Amygdala (tissue), 56 donors: ENCODE measurements at places on chromosomes 12 and 14.
A peak's percentile ranks its signal among the peaks of the same experiment; 100 is the strongest.

- no peak for DNase-seq
Measured at GRCh38 chr12:120237360-120238171, 28.0 kb downstream of the PXN start.

- DNase-seq, result no peak
Measured at GRCh38 chr12:50213439-50213838, 46.3 kb upstream of the CERS5 start.

DNA sequence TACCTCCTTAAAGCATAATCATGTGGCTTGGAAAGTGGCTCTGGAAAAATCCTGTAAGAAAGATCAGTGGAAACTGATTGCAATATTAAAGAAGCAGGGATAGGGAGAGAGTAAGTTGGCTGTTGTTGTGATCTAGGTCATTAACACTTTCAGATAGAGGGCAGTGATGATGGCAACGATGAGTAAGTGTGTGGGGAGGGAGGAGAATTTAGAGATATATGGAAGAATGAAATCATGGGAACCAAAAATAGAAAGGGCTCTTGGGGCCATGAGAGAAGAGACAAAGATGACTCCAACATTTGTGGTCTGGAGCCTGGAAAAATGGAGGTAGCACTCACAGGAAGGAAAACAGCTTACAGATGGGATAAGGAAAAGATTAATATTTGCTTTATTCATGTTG is 23.3 kb downstream of the SNRPF start:
- DNase-seq, result no peak

- DNase-seq, result no peak
Measured at GRCh38 chr14:31414190-31414833, 6.0 kb downstream of the HEATR5A start.

- DNase-seq, result no peak
Measured at GRCh38 chr12:50458606-50459005, 46.2 kb upstream of the DIP2B start.

DNA sequence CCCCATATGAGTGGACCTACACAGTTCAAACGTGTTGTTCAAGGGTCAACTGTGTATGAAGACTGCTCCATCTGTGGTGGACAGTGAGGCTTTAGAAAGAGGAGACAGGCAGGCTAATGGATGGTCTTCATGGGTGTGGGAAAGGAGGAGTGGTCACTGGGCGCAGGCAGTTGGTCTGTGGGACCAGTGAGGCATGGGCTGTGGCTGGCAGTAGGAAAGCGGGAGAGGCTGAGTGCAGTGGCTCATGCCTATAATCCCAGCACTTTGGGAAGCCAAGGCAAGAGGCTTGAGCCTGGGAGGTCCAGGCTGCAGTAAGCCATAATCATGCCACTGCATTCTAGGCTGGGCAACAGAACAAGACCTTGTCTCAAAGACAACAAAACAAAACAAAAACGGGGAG is 2.0 kb upstream of the NR4A1 start:
- DNase-seq, result no peak

DNA sequence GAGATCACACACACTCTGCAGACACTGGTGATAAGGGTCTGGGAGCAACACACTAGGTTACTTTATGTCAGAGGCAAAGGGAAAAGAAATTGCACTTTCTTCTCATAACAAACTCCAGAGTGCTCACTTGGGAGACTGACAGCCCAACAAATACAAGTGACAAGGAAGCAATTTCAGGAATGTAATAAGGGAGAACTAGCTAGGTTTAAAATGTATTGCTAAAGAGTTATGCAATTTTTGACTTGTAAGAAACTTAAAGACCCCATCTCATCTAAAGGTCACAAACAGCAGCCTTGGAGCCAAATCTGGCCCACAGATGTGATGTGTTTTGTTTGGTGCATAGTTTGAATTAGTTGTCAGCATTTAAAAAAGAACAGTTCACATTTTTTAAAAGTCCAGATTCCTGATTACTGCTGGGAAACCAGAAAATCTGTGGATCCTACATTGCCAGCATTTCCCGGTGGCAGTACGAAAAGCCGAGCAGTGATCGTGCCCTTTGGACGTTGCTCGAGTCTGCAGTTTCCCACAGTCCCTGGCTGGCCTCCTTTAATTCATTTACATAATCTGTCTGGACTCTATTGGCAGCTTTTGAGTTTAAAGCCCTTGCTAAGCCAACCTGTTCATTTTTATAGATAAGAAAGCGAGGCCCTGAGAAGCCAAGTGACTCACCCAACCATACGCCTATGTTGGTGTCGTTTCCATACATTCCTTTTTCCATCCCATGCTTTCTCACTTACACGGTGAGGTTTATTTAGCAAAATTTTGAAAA is 42.0 kb upstream of the ETV6 start:
- no peak for DNase-seq

GRCh38 chr12:65756956-65757511 is 67.2 kb upstream of the HMGA2 start:
- no peak for DNase-seq

- DNase-seq, result no peak
Measured at GRCh38 chr14:104795781-104796686, 486 bp upstream of the AKT1 start.

DNA sequence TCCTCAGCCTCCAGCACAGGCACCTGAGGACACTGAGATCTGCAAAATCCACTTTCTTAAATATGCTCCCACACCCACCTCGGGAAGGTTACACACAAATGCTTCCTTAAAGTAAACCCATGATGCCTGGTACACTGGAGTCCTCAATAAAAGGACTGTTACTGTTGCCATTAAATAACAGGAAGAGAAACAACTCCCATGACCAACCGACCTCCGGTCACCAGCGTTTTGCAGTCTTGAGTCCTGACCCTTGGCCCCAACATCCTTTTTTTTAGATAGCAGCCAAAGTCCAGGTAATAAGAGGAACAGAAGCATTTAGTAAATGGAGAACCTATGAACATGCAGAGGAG is 42.4 kb downstream of the ITPK1 start:
- DNase-seq, result no peak

- no peak for DNase-seq
Measured at GRCh38 chr14:67970923-67971322, 151.3 kb downstream of the RAD51B start.

DNA sequence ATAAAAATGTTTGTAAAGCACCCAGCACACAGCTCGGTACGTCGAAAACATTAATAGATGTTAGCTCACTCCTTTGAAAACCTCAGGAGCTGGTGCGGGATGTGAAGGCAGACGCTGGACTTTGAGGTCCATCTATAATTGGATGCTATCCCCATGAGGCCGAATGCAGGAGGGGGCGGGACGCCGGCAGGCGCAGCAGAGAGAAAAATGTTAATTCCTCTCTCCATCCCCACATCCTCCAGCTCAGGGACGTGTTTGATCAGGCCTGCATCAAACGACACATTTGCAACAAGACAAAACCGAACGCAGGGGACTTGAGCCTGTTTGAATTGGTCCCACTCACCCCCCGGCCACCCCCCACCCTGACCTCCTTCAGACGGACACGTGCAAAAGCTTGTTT is 231.0 kb downstream of the RBM19 start:
- no peak for DNase-seq

GRCh38 chr14:64952598-64953309 is 10.2 kb upstream of the GPX2 start:
- DNase-seq, result no peak

DNA sequence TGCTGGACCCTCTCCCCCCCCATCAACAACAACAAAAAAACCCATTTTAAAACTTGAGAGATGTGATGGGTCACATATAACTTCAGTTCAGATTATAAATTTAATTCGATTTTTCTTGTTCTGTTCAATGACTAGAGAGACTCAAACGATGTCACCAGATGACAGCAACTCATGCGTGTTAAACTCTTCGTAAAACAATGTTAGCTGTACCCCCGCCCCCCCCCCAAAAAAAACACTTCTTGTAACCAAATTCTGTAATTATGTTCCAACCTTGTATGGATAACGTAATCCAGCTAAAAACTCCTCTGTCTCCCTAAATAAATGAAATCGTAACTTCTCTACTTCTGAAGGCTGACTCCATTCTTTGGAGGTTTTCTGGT is 614 bp upstream of the NACA start:
- DNase-seq, result no peak

- DNase-seq, result peak; percentile 40
Measured at GRCh38 chr12:52082988-52083637, 3.6 kb downstream of the SMIM41 start.

DNA sequence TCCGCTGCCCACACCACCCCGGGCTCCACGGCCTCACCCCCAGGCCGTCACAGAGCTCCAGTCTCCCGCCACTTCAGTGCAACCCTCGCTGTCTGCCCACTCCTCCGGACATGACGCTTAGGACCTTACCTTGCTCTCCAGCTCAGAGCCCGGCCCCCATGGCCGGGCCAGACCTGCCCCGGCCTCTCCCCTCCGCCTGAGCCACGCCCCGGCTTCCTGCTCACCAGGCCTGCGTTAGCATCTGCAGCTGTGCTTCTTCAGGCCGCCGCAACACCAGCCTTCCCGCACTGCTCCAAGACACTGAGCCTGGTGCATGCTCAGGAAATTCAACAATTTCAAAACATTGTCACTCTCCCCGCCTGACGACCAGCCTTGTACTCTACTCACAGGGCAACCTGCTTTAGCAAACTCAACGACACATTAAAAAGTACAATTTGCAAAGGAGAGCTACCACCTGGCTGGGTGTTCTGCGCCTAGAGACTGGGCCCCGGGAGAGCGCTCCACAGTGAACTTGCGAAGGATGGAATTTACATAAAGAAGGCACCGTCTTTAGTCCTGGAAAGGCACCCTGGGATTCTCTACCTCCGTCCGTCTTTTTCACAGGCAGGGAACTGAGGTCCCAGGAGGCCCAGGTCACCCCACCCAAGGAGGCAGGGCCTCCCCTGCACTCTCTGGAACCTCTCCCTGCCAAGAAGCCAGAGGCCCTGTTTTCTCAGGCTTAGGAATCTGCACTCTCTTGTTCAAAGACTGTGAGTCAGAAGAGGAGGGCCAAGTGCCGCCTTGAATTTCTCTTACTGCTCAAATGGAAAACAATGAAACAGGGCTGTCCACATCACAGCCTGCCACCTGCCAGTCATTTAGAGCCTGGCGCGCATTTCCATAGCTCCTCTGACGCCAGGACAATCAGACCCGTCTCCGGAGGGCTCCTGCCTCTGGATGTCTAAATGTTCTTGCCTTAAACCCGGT is 51.3 kb downstream of the STX2 start:
- no peak for DNase-seq

DNA sequence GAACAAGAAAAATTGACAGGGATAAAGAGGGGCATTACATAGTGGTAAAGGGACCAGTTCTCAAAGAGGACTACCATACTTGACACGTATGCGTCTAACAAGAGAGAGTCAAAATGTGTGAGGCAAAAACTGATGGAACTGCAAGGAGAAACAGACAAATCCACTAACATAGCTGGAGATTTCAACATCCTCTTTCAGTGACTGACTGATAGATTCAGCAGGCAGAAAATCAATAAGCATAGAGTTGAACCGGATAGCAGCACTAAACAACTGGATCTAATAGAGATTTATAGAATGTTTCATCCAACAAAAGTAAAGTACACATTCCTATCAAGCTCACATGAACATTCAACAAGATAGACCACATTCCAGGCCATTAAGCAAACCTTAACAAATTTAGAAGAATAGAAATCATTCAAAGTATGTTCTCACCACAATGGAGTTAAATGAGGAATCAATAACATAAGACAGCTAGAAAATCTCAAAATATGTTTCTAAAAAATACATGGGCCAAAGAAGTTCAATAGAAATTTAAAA is 16.1 kb upstream of the CRACR2A start:
- no peak for DNase-seq

- no peak for DNase-seq
Measured at GRCh38 chr14:32738206-32738871, 200.3 kb upstream of the NPAS3 start.

DNA sequence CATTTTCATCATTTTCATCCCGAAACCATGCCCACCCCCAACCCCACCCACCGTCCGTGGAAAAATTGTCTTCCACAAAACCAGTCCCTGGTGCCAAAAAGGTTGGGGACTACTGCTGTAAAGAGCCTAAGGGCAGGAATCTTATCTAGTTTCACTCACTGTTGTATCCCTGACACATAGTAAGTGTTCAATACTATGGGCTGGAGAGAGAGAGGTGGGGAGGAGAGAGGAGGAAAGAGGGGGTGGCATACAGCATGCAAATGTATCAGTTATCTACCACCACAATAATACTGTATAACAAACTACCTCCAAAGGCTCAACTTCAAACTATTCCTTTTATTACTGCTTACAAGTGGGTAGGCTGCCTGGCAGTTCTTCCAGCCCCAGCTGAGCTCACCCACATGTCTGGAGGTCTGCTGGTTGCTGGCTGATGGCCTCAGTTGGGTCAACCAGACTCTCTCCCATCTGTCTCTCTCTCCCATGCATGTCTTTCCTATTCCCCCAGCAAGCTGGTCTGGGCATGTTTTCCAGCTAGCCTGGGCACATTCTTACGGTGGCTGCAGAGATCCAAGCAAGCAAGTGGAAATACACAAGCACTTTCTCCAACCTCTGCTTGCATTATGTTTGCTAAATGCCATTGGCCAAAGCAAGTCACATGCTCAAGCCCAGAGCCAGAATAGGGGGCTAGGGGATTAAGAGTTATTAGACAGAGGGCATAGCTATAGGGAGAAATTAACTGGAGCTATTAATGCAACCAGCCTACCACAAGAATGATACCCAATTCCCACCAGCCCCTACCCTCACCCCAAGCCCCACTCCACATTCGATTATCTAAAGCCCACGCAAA is 31.6 kb upstream of the FICD start:
- no peak for DNase-seq

GRCh38 chr14:36662543-36663403 is 1.1 kb downstream of the PAX9 start:
- no peak for DNase-seq

GRCh38 chr12:110104188-110105094 is 19.7 kb upstream of the IFT81 start:
- DNase-seq, result no peak

DNA sequence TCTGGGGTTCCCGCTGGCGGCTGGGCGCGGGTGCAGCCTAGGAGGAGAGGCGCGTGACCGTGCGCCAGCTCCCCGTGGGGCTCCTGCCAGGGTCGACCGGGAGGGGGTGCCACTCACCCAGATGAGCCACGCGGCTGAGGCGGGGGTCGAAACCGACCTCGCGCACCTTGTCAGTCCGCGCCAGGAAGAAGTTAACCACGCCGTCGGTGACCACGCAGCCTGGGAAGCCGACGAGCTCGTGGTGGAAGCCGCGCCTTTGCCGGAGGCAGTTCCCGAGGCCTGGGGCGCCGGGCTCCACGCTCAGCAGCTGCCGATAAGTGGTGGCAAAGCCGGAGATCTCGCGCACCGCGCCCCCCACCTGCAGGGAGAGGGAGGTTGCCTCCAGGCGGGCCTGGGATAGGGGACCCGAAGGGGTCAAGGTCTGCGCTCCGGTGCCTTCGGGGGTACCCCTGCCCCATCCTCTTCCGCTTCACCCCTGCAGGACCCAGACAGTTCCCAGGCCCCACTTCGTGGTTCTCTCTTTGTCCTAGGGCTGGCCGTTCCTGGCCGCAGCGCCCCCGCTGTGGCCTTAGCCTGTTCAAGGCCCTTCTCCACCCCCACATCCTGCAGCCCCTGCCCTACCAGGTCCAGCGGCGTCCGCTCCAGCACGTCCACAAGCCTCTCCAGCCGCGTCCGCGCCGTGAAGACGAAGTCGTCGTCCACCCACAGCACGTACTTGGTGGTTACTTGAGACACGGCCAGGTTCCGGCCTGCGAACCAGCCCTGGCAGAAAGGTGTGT is 5.3 kb downstream of the B4GALNT1 start:
- no peak for DNase-seq

GRCh38 chr14:94129758-94130414 is 482 bp upstream of the IFI27L2 start:
- DNase-seq, result peak; percentile 7

GRCh38 chr14:103627073-103628025 is 1.7 kb upstream of the KLC1 start:
- DNase-seq, result no peak

- DNase-seq, result no peak
Measured at GRCh38 chr12:121176826-121177529, 33.0 kb upstream of the P2RX4 start.
